ENCODE measurements at places on chromosomes 11 and 22. TPM values are rescaled to one million over a fixed set of nuclear protein-coding genes. Genes with fewer than 3 reads are reported as not detected.

GLYATL2 gene
- 0.87 TPM for total RNA-seq

SLC22A12 gene
- total RNA-seq = not detected

SERHL2 gene
- 96.1 TPM for total RNA-seq

IFT27 gene
- total RNA-seq = 8.9 TPM

OR52E8 gene
- total RNA-seq = not detected

ZP1 gene
- not detected for total RNA-seq

COPB1 gene
- 66.0 TPM for total RNA-seq

AMOTL1 gene
- 69.7 TPM for total RNA-seq

CCDC86 gene
- 42.4 TPM for total RNA-seq

KCNE3 gene
- total RNA-seq = 0.24 TPM

CDKN1C gene
- total RNA-seq = 50.9 TPM

HOATZ gene
- not detected for total RNA-seq

ADM2 gene
- 2.7 TPM for total RNA-seq

OR5T2 gene
- not detected for total RNA-seq

MUC5AC gene
- total RNA-seq = not detected

CTSF gene
- total RNA-seq = 81.3 TPM

OR52I2 gene
- not detected for total RNA-seq

BTG4 gene
- total RNA-seq = not detected

SNX32 gene
- total RNA-seq = not detected

NUDT8 gene
- total RNA-seq = 33.9 TPM

OR5B21 gene
- not detected for total RNA-seq

TMPRSS5 gene
- total RNA-seq = 2.3 TPM
